GM04504 (cell line): ENCODE measurements at places on chromosomes 2 and 18.

GRCh38 chr18:55868909-55869308 is 280.9 kb upstream of the TCF4 start:
- no peak for DNase-seq

GRCh38 chr2:27149570-27150405 is 984 bp downstream of the TCF23 start:
- DNase-seq: no peak

DNA sequence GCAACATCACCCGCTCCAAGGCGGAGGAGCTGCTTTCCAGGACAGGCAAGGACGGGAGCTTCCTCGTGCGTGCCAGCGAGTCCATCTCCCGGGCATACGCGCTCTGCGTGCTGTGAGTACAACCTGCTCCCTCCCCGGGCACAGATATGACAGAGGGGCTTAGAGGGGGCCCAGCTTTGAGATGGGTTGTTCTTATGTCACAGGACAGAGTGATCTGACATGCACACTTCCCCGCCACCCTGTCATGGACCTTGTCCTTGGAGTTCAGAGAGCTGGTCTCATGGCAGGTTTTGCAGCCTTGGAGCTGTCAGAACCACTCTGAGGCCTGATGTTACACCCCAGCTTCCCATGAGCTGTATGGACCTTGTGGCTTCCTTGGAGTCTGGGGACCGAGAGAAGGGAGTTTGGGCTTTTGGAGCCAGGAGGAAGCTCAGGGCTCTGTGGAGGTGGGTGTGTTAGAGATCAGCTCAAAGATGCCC is 398 bp downstream of the INPP5D start:
- no peak for DNase-seq

- no peak for DNase-seq
These were observed 950.3 kb downstream of the SOCS6 start for GRCh38 chr18:71238974-71239624.

DNA sequence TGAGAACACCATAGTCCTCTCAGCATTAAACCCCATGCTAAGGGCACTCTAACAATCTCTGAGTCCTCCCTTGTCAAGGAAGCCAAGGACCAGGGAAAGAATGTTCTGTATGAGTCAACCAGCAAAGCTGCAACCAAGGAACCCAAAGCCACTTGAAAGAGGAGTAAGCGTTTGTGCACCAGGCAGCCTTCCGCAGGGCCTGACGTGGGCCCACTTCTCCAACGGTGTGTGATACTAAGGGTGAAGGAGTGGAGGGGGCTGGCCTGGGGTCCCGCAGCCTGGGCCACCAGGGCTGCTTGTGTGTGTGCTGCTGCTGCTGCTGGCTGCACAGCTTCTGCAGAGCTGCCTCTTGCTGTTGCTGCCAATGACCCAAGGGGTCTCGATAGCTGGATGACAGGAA is 30.1 kb upstream of the GALNT14 start:
- DNase-seq: no peak

- DNase-seq: no peak
These were observed 76.7 kb upstream of the CHAC2 start for GRCh38 chr2:53690876-53691275.

DNA sequence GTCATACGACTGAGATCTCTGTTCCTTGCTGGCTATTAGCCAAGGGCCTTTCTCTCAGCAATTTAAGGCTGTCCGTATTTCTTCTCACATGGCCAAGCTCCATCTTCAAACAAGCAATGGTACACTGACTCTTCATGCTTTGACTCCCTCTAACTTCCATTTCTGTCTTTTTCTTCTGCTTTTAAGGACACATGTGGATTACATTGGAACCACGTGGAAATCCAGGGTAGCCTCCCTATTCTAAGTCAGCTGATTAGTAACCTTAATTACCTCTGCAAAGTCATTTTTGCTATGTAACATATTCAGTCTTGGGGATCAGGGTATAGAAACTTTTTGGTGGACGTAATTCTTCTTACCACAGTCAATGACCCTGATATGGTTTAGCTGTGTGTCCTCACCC is 41.5 kb upstream of the ZNF396 start:
- DNase-seq: no peak

- no peak for DNase-seq
These were observed 9.7 kb upstream of the PNPT1 start for GRCh38 chr2:55703350-55703749.

GRCh38 chr2:96734880-96735583 is 4.8 kb downstream of the LMAN2L start:
- no peak for DNase-seq

DNA sequence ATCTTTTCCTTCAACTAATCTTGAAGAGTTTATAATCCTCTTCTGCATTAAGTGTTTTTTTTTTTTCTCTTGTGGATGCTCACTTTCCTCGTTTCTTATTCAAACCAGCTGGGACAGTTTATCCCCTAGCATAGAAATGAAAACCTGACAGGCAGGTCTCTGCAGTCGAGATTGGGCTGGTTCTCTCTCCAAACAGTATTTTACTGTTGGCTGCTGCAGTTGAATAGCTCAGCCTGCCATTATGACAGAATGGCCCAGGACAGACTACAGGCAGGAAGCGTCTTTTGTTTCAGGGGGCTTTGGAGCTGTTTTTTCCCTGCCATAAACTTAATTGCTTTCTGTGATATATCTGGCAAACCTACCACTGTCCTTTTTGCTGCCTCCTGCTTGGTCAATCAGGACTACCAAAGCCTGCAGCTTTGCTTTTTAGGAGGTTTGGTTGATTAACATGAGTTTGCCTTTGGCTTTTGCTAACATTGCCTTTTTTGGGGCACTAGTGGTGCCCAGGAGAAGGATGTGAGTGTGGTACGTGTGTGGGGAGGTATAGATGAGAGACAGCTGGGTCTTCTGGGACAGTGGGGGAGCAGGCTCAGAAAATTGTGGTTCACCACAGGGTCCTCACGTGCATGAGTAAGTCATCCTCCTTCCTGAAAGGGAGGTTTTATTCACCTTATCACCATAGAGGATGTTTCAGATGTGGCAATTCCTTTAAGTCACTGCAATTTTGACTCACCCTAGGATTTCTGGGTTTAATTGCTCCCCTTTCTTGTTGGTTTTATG is 128.7 kb downstream of the LYPD6B start:
- no peak for DNase-seq

DNA sequence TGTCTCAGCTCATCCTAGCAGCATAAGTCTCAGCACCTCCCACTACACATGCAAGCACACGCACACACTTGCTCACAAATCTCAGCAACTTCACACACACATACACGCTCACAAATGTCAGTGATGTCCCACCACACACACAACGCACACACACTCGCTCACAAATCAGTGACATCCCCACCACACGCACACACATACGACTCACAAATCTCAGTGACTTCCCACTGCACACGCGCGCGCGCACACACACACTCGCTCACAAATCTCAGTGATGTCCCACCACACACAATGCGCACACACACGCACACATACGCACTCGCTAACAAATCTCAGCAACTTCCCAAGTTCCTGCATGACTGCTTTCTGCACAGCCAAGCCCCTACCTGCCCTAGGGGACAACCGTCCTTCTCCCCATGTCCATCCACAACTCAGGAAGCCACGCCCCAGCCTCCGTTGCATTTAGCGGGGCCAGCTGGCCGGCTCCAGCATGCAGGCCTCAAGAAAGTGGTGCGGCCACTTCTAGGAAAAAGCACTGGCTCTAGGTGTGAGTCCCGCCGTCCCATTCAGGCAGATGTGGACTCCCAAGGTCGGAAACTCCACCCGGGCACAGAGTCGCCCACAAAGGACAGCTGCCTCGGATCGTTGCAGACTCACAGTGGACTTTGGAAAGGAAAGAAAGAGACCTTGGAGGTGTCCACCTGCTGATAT is 180.1 kb upstream of the SALL3 start:
- DNase-seq: no peak

DNA sequence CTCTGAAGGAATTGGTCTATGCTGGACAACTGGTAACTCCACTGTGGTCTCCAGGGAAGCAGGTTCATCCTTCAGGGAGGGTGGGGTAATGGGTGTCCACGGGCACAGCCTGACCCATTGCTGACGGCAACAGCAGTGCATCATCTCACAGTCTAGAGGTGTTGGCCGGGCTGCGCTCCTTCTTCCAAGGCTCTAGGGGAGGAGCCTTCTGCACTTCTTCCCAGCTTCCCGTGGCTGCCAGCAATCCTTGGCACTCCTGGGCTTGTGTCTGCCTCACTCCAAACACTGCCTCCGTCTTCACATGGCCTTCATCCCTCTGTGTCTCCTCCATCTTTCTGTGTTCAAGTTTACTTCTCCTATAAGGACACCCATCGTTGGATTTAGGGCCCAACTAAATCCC is 166.2 kb downstream of the CTIF start:
- DNase-seq: no peak

DNA sequence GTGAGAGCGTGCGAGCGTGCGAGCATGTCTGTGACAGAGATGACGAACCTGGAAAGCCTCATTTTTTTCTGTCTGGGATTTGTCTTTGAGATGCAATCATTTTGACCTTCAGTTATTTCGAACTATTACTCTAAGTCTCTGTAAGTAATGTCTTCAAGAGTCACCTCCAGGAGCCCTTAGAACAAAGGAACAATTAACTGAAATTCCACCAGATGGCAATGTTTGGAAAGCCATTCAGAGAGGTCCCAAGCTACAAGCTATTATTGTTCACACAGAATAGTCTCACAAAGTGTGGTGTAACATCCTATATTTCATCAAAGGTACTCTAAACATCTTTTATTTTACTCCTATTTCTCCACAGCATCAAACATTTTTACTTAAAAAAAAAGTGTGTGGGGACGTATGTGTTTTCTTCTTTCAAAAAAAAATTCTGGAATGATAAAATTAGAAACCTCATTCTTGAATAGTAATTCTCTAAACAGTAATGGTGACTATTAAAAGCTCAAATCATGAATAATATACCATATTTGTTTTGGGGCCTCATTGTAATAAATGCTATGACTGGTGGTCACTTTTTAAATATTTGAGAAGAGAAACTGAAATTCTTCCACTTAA is 35.1 kb upstream of the MAPRE2 start:
- DNase-seq: peak; percentile 44

GRCh38 chr2:175131252-175131651 is 36.8 kb downstream of the ATF2 start:
- no peak for DNase-seq

GRCh38 chr2:43576981-43577892 is 18.6 kb downstream of the THADA start:
- peak; percentile 42 for DNase-seq

DNA sequence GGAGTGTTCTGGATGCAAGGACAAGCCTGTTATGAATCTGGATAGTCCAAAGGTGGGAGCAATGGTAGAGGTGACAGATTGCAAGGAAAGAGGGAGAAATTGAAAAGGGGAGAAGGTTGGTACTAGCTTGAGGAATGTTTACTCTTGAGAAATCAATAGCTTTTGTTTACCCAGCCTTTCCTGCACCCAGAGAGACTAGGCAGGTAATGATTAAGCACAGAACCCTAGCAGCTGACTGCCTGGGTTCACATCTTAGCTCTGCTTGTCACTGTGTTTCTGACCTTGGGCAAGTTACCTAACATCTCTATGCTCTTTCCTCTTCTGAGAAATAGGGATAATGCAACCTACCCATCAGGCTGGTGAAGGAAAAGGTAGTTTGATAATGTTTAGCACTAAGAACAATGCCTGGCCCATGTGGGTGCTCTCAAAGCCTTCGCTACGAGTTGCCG is 178.6 kb downstream of the MGAT5 start:
- DNase-seq: no peak

- no peak for DNase-seq
These were observed 1.6 kb downstream of the DYTN start for GRCh38 chr2:206716623-206717022.
